Ovary (tissue), 10 donors: ENCODE measurements at places on chromosomes 3 and 15. TPM values are rescaled to one million over a fixed set of nuclear protein-coding genes. Genes with fewer than 3 reads are reported as not detected.

SH3GL3 gene
- 0.33 TPM for total RNA-seq

CACNA1D gene
- total RNA-seq, result 5.1 TPM

RHO gene
- not detected for total RNA-seq

USP13 gene
- total RNA-seq, result 13.1 TPM

TRH gene
- 0.81 TPM for total RNA-seq

PLA2G4B gene
- 9.4 TPM for total RNA-seq

DNA sequence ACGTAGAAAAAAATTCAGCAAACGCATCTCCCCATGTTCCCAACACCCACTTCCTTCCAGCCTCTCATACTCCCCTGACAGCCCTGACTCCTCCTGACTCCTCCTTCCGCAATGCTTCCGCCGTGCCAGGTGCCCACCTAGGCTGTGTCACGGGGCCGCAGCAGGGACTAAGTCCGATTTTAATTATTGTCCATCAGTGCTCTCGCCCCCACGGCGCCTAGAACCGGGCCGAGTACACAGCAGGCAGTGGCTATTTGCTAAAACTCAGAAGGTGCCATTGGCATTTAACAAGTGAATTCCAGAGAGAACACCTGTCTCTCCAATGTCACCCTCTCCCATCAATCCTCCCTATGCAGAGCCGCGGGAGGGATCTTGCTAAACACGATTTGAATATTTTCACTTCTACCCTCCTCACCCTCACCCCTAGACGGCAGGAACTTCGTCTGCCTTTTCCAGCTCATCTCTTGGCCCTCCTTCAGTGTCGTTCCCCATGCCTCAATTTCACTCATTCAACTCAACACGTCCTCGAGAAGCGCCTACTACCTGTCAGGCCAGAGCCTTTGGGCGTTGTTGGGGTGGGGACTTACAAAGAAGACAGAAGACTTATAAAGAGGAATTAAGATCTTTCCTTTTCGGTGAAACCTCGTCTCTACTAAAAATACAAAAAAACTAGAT is 11.5 kb upstream of the SHF start:
- DNase-seq, result no peak

GRCh38 chr3:152208439-152208838 is 60.3 kb upstream of the MBNL1 start:
- DNase-seq, result no peak

GRCh38 chr3:62096521-62096920 is 276.8 kb downstream of the FEZF2 start:
- no peak for DNase-seq

- peak; percentile 92 for DNase-seq
Observed at GRCh38 chr15:84600687-84601554, at the start of gene ZSCAN2. Gene ZSCAN2, plus strand, starts transcription at chr15:84601009. Its CDS starts 2,919 bp downstream, at chr15:84603928.

CSK gene
- 41.1 TPM for total RNA-seq

DNA sequence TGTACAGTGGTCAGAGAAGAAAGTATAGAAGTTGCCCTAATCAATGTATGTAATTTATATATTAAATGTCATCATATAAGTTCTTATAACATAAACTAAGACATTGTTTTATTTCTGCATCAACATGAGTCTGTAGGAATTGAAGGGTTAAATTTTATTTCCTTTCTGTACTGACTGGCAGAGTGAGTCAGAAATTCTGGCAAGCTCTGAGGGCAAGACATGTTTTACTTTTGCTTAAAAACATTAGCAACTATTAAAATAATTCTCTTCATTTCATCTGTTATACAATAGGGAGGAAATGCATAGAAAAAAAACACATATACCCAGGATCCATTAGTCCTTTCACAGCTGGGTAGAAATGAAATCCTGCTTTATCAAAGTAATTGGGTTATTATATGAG is 171.4 kb upstream of the ALCAM start:
- DNase-seq, result no peak

ANKUB1 gene
- 0.10 TPM for total RNA-seq

- DNase-seq, result no peak
Observed at GRCh38 chr3:67290438-67290837, 292.3 kb downstream of the KBTBD8 start.

GRCh38 chr3:11274566-11275142 is 2.5 kb downstream of the ATG7 start:
- DNase-seq, result no peak

DNA sequence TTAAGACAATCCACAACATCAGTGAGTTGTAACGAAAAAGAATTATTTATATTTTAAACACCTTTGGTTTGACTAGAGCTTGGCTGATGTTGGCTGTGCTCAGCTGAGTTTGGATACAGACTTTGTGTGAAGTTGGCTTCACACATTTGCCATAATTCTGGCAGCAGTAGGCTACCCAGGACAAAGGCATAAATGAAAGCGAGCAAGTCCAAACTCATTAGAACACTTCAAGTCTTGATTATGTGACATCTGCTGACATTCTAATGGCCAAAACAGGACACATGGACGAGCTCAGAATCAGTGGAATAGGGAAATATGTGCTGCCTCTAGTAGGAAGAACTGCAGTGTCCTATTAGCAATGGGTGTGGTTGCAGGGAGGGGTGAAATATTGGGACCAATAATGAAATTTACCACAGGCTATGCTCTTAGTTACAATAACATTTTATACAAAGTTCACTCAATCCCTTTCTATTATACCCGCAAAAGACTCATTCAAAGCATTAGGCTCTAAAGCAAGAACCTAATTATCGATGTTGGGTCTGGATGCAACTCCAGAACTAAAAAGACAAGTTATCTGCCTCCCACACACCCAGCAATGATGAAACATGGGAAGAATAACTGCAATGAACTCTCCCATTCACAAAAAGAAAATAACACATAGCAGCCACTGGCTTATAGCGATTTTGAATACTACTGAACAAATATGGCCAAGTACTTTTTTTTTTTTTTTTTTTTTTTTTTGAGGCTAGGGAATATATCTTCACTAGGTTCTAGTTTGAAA is 493.9 kb upstream of the RASGRP1 start:
- DNase-seq, result no peak

GRCh38 chr15:89098281-89098680 is 10.0 kb downstream of the ABHD2 start:
- DNase-seq, result no peak

FAM81A gene
- 0.36 TPM for total RNA-seq

CHAC1 gene
- 2.1 TPM for total RNA-seq

QTRT2 gene
- 13.0 TPM for total RNA-seq

GRCh38 chr3:134189849-134190248 is 60.8 kb downstream of the RYK start:
- DNase-seq, result no peak

MAP6D1 gene
- 1.9 TPM for total RNA-seq

DNA sequence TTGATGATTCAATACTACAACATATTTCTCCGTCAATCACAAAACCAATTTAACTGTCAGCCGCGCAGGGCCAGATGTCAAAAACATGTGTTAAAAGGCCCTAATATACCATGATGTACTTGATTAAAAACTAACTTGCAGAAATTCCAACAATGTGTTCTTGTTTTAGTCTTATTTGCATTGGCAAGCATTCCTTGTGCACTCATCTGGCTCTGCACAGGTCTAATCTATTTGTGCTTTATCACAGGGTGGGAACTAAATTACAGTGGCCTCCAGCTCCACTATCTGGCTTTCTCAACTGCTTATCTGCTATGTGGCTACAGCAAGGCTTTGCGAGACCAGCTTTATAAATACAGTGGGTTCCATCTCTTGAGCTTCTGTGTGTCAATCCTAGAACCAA is 455.5 kb downstream of the ERC2 start:
- DNase-seq, result no peak

DNA sequence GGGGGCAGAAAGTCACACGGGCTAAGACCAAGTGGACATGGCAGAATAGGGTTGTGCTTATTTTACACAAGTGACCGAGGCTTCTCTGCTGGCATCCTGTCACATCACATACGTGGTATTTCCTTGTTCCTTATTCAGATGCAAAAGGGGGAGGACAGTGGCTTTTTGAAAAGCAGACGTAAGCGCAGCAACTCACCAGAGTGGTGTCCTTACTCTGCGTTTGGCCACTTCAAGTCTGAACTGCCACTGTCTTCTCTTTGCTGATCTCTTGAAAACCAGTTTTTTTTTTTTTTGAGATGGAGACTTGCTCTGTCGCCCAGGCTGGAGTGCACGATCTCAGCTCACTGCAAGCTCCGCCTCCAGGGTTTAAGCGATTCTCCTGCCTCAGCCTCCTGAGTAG is 113.2 kb downstream of the SOX2 start:
- DNase-seq, result no peak

DNA sequence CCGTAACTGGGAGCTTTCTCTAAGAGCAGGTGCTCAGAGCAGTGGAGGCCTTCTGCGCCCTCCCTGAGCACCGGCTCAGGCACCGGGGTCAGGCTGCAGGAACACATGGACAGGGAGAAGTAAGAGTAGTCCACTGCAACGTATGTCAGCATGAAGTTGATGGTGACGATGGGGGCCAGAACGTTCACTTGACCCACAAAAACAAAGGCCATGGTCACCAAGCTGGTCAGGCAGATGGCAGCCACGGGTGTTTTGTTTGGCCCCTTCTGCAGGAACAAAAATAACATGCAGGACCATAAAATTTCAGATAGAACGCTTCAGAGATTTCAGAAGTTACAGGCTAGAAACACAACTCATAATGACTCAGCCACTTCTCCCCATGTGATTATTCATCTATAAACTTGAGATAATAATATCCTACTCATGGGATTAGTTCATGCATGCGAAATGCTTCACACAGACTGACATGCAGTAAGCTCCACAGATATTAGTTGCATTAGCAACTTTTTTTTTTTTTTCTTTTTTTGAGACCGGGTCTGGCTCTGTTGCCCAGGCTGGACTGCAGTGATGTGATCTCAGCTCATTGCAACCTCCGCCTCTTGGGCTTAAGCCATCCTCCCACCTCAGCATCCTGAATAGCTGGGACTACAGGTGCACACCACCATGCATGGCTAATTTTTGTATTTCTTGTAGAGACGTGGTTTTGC is 52.2 kb upstream of the HEG1 start:
- no peak for DNase-seq

NRROS gene
- total RNA-seq, result 4.3 TPM

CLDN16 gene
- 0.25 TPM for total RNA-seq

FGF7 gene
- total RNA-seq, result 38.9 TPM

GRCh38 chr3:78644847-78645246 is 1123.0 kb downstream of the ROBO1 start:
- no peak for DNase-seq

EPHA6 gene
- 9.2 TPM for total RNA-seq

- DNase-seq, result no peak
Observed at GRCh38 chr15:27353856-27354255, 382.9 kb downstream of the GABRG3 start.

SCAMP5 gene
- 7.7 TPM for total RNA-seq

DNA sequence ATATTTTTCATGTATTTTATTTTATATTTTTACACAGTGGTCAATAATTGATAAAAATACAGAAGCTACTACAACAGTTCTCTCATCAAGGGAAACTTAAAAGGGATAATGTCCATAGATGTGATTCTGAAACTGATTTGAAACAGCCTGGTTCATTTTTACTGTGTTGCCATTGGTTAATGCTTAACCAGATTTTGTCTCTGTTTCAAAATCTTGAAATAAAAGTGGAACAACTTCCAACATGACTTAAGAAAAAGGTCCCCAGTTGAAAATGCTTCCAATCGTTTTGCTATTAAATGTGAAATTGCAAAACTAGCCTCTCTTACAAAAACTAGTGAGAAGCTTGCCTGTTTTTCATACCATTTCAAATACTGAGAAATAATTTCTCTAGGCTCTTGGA is 240.7 kb downstream of the LPP start:
- DNase-seq, result no peak

WWTR1 gene
- 160 TPM for total RNA-seq

DNA sequence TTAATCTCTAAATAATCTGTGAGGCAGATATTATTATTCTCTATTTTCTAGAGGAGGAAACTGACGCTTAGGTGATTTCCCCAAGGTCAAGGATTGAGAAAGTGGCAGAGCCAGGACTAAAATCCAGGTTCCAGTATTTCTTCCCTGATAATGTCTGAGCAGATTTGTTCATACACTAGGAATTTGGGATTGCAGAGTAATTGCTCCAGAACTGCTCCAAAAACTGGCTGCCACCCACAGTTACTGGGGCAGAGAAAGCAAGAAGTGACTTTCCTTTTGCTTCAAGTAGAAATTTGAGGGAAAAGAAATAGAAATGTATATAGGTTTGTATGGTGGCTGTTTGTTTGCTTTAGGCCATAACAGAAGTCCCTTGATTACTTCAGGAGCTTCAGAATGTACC is 60.6 kb downstream of the SLC12A8 start:
- no peak for DNase-seq

PP2D1 gene
- total RNA-seq, result not detected

DNA sequence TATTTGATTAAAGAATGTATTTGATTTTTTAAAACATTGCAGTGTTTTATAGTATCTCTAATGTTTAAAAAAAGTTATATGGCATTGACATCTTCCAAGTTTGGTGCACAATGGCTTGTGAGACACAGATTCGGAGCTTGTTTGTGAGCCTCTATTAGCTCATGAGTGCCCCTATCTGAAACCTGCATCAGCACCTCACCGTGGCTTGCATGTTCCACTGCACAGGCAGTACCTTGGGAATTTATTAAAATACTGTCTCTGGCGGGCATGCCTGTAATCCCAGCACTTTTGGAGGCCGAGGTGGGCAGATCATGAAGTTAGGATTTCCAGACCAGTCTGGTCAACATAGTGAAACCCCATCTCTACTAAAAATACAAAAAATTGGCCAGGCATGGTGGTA is 6.8 kb upstream of the RTP2 start:
- DNase-seq, result no peak

DNA sequence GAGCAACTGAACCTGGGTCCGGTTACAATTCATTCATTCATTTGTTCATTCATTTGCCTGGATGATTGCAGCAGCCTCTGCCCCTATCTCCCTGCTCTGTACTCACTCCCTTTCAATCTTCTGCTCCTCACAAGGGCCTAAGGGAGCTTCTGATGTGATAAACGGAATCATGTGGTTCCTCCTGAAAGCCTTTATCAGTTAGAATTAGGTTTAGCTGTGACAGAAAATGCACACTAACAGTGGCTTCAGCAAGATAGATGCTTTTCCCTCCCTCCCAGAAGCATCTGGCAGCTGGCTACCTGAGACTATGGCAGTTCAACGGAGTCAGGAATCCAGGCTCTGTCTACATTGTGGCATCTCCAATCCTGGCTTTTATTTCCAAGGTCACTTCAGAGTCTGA is 196.0 kb downstream of the ADAMTS9 start:
- no peak for DNase-seq

CCR4 gene
- not detected for total RNA-seq

DNA sequence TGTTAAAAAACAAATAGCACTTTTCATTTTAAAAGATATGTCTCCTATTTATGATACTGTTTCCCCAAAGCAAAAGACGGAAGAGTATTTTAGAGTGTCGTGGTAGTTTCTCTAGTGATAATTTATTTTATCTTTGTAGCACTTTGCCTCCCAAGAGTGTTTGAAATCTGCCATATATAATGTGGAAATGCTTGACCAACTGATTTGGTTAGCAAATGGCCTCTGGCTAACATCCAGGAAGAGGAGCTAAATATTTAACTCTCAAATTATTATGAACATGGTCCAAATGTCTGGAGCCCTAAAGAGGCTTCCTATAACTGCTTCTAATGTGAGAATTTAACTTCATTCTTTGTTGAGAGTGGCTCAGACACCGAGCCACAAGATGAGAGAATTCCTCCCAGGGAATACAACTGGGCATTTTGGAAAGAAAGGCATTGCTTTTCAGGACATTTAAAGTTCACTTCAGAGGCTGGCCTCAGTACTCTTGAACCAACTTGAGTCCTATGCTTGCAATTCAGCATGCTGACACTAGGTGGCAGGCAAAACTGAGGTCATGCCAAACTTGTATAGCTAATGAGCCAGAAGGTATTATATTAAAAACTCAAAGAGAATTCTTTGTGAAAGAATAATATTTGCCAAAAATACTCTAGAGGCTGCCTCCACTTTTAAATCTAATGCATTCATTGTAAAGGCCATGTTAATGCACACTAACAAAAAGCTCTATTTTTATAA is 104.5 kb downstream of the RARB start:
- no peak for DNase-seq

COL6A5 gene
- 0.07 TPM for total RNA-seq
